ENCODE measurements at places on chromosomes 1 and 21.
A peak's percentile ranks its signal among the peaks of the same experiment; 100 is the strongest.

GRCh38 chr1:171367436-171367835 is 53.5 kb downstream of the FMO4 start:
- DNase-seq = no peak

DNA sequence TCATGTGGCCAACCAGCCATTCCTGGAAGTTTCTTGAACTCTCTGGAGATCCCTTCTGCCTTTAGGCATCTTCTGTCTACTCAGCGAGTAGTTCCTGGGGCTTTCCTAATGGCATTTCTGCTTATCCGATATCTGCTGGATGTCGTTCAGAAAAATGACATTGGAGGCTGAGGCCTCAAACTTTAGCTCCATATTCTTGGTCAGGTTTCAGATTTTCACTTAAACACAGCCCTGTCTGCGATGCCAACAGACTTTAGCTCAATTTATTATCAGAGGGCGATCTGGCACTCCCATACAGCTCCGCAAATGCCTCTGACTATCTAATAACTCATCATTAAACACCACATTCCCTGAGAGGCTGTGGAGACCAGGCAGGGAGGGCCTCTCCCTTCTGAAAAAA is 46.3 kb upstream of the ETS2 start:
- no peak for DNase-seq

DNA sequence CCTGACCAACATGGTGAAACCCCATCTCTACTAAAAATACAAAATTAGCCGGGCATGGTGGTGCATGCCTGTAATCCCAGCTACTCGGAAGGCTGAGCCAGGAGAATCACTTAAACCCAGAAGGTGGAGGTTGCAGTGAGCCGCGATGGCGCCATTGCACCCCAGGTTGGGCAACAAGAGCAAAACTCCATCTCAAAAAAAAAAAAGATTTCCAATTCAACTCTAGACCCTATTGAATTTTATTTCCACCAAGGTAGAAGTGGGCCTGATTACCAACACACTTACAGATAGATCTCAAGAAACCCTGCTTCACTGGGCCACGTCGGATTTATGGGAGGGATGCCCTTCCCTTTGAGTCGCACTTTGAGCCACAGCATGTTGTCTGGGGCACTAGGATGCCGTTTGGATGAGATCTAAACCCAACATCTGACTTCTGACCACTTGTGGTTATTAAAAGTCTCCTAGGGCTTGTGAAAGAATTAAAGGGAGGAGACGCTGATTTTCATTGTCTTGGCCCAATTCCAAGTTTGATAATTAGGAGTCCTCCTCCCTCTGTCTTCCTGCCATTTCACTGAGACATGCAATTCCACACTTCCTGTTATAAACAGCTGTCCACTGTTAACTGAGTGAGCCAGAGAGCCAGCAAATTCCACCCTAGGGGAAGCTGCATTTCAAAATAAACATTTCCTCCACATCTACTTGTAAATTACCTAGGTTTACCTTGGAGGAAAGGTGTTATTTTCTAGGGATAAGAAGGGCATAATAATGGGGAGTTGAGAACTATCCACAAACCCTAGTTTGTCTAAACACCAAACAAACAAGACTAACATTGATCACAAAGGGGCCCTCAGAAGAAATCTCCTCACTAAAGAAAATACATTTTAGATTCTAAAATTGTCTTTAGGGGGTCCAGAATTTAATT is 5.2 kb upstream of the RERE start:
- DNase-seq = peak; percentile 94

GRCh38 chr1:118244194-118244593 is 59.2 kb upstream of the SPAG17 start:
- no peak for DNase-seq

- peak; percentile 70 for DNase-seq
Measured at GRCh38 chr1:215566556-215567490, at the start of gene KCTD3. TSS of gene KCTD3 (plus strand) at chr1:215567304. CDS start at chr1:215567686, 382 bp downstream.

DNA sequence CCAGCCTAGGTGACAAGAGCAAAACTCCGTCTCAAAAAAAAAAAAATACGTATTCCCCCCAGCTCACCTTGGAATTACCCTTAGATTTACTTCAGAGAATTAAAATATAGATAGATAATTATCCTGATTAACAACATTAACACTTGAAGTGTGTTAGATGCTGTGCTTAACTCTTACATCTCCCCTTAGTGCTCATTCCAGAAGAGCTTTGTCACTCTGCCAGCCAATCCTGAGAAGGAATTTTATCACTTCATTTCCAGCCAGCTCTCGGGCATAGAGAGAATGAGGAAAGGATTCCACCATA is 1.6 kb upstream of the SHC1 start:
- no peak for DNase-seq

- no peak for DNase-seq
Measured at GRCh38 chr1:225835856-225836255, 25.9 kb downstream of the EPHX1 start.

- no peak for DNase-seq
Measured at GRCh38 chr1:177023726-177024125, 140.8 kb downstream of the ASTN1 start.

- DNase-seq = no peak
Measured at GRCh38 chr21:27561116-27561515, 594.2 kb upstream of the ADAMTS5 start.

DNA sequence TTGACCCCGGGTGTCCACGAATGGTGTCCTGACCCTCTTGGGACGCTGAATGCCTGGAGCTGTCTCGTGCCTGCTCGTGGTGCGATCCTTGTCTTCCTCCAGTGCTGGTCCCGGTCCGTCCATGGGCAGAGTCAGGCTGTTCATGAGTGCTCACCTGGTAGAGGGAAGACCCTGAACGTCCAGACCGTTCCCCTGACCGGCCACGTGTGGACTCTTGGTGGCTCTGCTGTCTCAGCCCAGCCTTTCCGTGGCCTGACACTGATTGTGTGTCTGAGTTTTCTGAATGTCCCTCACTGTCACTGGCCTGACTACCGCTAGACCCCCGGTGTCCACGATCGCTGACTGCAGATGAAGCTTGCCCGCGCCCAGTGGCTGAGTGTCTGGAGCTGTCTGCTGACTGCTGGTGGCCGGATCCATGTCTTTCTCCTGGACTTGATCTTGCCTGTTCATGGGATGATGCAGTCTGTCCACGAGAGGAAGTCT is 11.7 kb downstream of the FLG start:
- DNase-seq = no peak

DNA sequence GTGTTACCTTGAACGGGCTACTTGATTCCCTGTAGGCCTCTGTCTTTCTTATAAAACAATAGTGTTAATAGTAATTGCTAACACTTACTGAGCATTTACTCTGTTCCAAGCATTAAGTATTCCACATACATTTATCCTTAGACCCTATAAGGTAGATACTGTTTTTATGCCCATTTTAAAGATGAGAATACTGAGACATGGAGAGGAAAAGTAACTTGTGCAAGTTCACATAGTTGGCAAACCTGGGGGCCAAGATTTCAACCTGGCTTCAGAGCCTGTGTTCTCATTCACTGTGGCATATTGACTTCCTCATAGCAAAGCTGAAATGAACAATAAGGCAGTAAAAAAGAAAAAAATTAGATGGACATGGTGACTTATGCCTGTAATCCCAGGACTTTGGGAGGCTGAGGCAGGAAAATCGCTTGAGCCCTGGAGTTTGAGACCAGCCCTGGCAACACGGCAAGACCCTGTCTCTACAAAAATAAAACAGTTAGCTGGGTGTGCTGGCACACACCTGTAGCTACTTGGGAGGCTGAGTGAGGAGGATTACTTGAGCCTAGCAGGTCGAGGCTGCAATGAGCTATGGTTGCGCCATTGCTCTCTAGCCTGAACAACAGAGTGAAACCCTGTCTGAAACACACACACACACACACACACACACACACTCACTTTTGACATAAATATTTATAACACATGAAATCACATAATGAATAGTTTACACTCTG is 19.6 kb upstream of the HMGN2 start:
- DNase-seq = no peak
